CD8-positive, alpha-beta memory T cell (primary cell): ENCODE measurements at places on chromosomes 12 and 14. TPM values are rescaled to one million over a fixed set of nuclear protein-coding genes. Genes with fewer than 3 reads are reported as not detected.

TAS2R31 gene
- not detected for polyA plus RNA-seq

GRCh38 chr12:114671443-114672411, 12.2 kb downstream of the TBX3 start:
- peaks cover 18% of the 10 kb centered on the region for H3K27me3 ChIP-seq
- DNase-seq = no peak
- H3K27ac ChIP-seq = no peak overlapping the region
- no peaks in the 10 kb centered on the region for H3K36me3 ChIP-seq
- no peak overlapping the region for H3K4me3 ChIP-seq
- H3K4me1 ChIP-seq = no peaks in the 10 kb centered on the region

DNA sequence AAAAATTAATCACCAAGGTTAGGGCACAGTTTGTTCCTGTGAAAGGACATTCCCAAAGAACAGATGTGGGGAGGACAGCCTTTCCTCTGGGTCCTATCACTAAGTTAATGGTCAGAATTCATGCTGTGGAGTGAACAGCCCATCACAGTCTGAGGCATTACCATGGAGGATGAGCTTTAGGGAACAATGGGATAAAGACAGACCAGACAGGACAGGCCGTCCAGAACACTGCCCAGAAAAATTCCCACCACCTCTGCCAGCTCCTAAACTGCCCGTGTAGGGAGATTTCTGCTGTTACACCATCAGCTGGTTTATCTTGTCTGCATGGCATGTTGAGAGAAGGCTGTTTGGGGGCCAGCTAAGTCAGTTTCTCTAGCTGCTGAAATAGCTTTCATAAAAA, 49.6 kb upstream of the IFNG-AS1 start:
- H3K27ac ChIP-seq = no peak overlapping the region
- no peaks in the 10 kb centered on the region for H3K27me3 ChIP-seq
- H3K4me1 ChIP-seq = no peaks in the 10 kb centered on the region
- DNase-seq = no peak
- H3K4me3 ChIP-seq = no peak overlapping the region

P2RX2 gene
- polyA plus RNA-seq = not detected

- no peak overlapping the region for H3K27ac ChIP-seq
- no peak for DNase-seq
- H3K27me3 ChIP-seq = no peaks in the 10 kb centered on the region
- H3K4me3 ChIP-seq = no peak overlapping the region
- H3K36me3 ChIP-seq = peaks cover 5% of the 10 kb centered on the region
These were observed 126.3 kb downstream of the RALGAPA1 start for GRCh38 chr14:35682802-35683201.
